Effector CD8-positive, alpha-beta T cell (primary cell): ENCODE measurements at places on chromosomes 6 and 20.

DNA sequence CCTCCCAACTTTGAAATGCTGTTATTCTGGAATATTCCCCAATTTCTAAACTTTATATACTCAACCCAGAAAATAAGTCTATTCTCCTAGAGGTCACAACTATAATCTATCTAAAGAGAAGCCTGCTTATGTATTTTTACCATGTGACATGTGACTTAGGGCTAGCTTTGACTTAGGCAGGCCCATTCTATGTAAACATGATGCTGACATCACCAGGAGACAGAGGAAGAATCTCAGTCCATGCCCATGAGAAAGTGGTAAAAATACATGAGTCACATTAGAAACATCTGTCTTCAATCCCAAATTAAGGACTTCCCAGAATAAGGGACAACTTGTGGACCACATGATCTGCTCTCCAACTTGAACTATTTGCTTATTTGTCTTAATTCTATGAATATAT is 113.6 kb upstream of the ID4 start:
- no peak for DNase-seq

DNA sequence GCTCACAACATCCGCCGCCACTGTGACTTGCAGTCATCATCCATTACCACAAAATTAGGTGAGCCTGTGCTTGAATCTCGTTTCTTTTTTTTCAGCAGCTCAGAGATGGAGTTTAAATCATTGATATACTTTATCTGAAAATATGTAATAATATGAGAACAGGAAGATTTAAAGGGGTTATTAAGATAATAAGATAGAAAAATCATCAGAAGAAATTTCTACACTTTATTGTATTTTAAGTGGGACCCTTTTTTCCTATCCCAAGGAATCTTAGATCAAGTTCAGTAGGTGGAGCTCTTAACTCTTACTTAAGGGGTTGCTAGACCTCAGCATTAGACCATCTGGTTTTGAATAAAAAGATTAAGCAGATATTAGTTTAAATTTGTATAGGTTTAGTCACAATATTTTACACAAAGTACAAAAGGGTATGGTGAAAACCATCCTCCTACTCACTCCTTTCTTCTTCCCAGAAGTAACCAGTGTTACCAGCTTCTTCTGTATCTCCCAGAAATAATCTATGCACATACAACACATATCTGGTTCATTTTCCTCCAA is 9.4 kb upstream of the NCOA7 start:
- DNase-seq: no peak

DNA sequence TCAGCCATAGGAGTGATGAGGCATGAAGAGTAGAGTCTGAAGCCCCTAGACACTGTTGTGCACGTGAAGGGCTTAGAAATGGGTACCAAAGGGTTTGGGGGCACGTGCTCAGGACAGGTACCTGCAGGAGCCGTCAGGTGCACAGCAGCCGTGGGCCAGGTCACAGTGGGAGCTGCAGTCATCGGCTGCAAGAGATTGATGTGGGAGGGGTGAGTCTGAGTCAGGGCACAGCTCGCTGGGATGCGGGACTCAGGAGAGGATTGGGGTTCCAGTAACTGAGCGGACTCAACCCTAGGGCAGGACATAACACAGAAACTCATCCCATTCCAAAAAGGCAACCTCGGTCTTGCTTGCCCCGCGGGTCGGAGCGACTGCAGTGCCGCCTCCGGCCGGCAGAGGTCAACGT is 1.1 kb downstream of the DLK2 start:
- peak; percentile 40 for DNase-seq

- no peak for DNase-seq
Observed at GRCh38 chr6:82693094-82693493, 329.5 kb downstream of the TPBG start.

GRCh38 chr6:47029865-47030561 is 12.1 kb downstream of the ADGRF1 start:
- no peak for DNase-seq

GRCh38 chr20:25341716-25342680 is 48.6 kb downstream of the ABHD12 start:
- no peak for DNase-seq

DNA sequence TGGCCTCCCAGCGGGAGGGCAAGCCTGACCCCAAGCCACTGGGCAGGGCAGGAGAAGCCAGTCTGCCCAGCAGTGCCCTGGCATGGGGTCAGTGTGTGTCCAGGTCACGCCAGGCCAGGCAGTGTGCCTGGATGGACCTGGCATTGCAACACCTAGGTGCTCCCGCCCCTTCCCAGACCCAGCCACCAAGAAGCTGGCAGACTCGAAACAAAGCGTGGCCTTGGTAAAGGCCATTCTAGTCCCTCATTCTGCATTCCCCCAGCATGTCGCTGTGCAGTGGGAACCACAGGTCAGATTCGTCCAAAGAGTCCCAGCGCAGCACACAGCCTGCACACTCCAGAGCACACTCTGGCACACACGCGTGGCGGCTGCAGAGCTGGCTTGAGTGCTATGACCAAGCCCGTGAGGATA is 19.3 kb upstream of the APMAP start:
- DNase-seq: no peak
